ENCODE measurements at places on chromosomes 12 and 14.

DNA sequence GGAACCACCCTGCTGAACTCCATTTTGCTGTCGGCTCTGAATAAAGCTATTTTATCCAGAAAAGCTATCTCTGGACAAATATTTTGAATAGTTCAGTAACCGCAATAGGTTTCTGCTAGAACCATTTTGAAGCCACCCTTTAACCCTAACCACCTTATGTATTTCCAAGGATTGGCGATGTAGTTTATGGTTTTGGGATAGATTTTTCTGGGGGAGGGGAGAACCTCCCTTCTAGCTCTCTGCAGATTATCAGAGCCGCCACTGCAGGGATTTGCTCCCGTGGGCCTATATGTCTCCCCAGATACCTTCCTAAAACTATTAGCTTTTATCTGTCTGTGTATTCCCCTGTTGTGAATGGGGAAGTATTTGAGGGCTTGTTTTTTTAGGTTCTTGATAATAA, 1.8 kb upstream of the TUBA1B start:
- no peak for DNase-seq

- DNase-seq = no peak
Measured at GRCh38 chr12:72111706-72112105, 160.5 kb upstream of the TRHDE start.

GRCh38 chr12:6606331-6607131, 648 bp downstream of the CHD4 start:
- no peak for DNase-seq

- DNase-seq = peak; percentile 40
Measured at GRCh38 chr14:72420749-72421474, 473.0 kb downstream of the DPF3 start.

GRCh38 chr12:131047789-131048610, 94.3 kb downstream of the ADGRD1 start:
- DNase-seq = no peak

GRCh38 chr12:103679421-103680170, 92.5 kb downstream of the STAB2 start:
- DNase-seq = no peak

- no peak for DNase-seq
Measured at GRCh38 chr12:89160716-89161123, 191.6 kb downstream of the DUSP6 start.

DNA sequence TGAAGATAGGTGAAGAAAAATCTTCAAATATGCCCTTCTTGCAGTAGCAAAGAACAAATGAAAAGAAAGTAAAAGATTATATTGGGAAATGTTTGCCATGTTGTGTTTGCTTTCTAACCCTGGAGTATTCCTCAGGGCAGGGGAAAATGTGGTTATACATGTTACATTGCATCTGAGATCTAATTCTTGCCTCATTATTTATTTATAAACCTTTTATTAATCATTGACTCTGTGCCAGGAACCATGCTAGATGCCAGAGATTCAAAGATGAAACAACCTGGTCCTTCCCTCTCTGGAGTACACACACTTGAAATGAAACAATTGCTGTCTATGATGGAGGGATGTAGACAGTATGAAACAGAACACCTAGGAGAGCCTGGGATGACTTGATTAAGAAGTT, 128.1 kb upstream of the HMGA2 start:
- no peak for DNase-seq

DNA sequence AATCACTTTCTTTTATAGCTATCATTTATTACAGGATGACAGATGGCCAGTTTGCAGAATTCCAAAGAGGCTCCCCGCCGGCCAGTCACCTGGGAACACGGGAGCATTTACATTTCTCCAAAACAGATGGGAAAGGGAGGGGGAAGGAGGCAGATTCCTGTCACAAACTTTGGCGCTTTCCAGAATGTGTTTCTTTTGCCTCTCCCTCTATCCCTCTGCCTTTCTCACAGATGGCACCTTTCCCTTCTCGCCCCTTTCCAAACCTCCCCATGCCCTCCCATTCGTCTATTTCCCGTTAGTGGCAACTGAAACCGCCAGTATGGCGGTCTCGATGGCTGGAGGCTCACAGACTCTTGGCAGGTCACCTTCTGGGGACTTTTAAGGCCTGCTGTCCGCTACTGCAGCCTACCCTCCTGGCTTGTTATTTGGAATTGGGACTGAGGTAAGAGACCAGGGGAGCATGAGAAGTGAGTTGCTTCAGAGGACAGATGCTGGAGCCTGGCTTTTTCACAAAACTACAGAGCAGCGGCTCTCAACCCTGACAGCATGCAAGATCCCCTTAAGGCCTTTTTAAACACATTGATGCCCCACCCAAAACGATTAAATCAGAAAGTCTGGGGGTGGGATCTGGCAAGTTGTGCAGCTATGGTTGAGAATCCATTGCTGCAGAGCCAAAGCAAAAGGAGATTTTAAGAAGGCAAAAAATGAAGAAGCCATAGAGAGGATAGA, 161.5 kb upstream of the VASH1 start:
- DNase-seq = no peak

DNA sequence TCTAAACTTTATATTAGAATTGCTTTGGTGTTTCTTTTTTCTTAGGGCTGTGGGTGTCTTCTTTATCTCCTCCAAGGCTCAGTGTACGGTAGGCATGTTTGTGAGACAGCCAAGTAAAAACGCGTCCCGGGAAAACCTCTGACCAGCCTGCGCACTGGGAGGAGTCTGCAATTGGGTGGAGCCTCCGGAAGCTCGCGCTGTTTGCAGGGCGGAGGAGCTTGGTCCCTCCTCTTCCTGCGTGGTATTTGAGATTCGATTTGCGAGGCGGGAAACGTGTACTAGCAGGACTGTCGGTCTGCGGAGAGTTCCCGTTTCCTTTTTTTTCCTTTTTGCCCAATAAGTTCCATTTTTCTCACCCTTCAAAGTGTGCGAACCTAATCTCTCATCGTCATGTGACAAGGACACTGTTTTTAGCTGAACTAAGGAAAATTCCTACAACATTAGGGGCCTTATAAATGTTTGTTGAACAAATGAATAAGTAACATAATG, 182.1 kb upstream of the OTX2 start:
- no peak for DNase-seq

- no peak for DNase-seq
Measured at GRCh38 chr14:58299401-58300330, 1.3 kb downstream of the ARID4A start.

- DNase-seq = peak; percentile 25
Measured at GRCh38 chr12:77229640-77230442, 164.5 kb upstream of the E2F7 start.

- no peak for DNase-seq
Measured at GRCh38 chr12:65584016-65584415, 240.3 kb upstream of the HMGA2 start.

GRCh38 chr12:89383235-89384049, 31.1 kb upstream of the DUSP6 start:
- no peak for DNase-seq

- DNase-seq = no peak
Measured at GRCh38 chr14:70886421-70887206, 20.6 kb upstream of the PCNX1 start.

DNA sequence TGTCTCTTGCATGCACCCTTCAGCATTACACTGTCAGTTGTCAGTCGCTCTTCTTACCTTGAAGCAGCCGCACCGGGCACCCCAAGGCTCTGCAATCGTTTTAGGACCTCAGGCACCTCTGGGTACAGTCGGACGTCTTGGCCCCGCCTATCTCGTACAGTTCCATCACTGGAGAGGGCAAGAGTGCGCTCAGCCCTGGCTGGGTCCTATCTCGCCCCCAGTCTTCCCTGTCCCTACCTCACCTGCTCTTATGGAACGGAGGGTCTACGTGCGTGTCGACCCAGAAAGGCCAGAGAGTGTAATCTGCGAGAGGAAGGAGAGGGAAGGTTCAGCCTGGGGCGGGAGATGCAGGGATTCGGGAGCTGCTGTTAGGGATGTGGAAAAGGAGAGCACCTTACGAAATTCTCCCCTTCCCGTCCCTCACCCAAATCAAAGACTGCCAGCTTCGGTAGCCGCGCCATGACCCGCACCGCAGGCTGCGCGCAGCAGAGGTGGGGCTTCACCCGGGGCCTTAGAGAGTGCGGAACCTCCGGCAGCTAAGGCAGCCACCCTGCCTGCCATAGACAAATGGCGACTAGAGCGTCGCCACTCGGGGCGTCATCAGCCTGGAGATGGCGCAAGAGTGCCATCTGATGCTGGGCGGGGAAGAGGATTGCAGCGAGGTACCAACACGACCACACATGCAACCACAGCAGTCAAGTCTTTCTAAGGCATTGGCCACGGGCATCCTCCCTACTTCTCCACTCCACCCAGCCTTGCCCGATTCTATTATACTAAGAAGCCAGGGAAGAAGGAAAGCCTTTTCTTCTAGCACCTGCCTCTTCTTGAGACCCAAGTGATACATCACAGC, at the start of gene MDP1:
MDP1 (minus strand) TSS at position 572 of the 850 bp plus-strand sequence; CDS start at position 461, 111 bp downstream.
- DNase-seq = no peak

DNA sequence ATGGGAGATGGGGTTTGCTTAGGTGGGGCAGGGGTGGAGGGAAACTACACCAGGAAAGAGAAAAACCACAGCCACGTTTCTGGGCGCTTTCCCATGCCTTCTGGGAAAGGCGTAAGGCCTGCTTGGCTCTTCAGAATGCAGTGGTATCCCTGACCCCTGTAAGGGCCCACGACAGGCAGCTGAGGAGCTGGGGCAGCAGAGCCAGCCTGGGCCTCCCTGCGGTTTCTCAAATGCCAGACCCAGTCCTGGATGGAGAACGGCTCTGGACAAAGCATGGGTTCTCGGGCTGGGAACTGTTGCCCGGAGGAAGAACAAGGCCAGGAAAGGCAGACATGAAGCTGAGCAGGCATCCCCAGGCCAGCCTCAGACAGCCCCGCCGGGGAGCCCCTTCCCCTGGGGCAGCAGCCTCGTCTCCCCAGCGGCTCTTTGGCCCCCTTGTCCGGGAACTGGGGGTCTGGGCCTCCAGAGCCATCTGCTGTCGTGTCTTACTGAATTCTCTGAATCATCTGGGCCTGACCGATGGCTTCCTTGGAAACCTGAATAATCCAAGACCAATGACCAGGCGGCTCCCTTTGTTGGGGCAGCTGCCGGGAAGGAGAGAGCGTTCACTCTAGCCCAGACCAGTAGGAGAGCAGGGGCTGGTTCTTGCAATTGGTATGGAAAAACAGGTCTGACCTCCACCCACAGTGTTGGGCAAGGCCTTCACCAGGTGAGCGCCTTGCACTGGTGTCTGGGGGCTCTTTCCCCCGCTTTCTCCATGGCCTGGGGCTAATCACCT, 64.0 kb upstream of the RIN3 start:
- no peak for DNase-seq

DNA sequence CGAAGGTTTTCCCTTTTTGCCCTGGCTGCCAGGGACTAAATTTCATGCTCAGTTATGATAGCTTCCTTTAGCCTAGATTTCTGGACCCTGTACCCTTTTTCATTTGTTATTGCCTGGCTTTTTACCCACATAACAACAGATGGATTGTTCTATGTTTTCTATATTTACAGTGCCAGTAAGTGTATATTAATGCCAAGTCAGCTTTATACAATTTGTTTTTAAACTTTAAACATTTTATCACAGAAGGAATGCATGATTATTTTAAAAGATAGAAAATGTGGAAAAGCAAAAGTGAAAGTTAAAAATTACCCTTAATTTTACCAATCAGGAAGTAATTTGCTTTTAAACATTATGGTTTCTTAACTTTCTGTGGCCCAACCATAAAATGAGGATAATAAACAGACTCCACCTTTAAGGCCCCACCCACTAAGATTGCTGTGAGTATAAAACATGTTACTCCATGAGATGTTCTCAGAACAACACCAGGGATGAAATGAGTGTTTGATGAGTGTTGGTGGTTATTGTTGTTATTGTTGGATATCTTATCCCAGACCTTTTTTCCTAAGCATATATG, 496.8 kb downstream of the EGLN3 start:
- no peak for DNase-seq

DNA sequence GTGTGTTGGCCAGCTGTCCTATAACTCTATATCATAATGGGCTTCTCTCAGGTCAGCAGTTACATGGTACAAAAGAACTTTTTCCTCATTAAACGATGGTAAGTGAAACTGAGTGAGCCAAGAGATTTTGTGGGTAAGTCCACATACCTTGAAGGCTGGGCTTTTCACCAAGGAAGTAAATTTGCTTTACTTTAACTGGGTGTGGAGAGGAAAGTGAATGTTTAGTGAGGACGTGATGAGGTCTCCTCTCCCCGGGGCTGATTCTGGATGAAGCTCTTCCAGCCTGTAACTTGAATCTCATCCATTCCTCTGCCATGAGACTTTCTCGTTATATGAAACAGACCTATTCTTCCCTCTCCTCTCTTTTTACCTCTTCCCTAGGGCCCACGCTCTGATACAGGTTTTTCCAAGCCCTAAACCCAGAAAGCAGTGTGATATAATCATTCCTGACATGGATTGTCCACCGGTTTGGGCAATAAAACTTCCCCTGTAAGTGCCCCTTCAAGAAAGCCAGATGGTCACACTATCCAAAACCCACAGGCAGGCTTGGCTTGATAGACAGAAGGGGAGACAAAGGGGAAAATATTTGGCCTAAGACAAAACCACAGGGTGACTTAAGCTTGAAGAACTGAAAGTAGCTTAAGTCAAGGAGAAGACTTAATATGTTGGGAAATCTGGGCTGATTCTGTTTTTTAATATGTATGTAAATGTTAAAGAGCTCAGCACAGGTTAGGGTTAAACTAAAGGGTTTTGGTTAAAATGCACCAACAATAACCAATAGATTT, 50.3 kb downstream of the CIT start:
- DNase-seq = no peak

GRCh38 chr12:103140286-103140685, 182.8 kb downstream of the ASCL1 start:
- no peak for DNase-seq

DNA sequence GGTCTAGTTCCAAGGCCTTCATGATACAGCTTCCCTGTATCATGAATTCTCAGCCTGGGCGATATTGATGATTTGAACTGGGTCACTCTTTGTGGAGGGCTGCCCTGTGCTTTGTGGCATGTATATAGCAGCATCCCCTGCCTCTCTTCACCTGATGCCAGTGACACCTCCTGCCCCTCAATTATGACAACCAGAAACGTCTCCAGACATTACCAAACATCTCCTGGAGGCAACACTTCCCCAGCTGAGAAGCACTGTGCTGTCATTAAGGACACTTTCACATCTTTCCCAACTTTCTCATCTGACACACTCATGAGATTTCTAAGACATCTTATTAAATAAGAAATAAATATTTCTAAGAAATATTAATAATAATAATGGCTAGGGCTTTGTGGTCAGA, 315.3 kb downstream of the BCL11B start:
- DNase-seq = no peak

GRCh38 chr12:52361553-52361952, 5.7 kb downstream of the KRT85 start:
- no peak for DNase-seq
